NB4 (cell line): ENCODE measurements at places on chromosomes 12 and 14.
A peak's percentile ranks its signal among the peaks of the same experiment; 100 is the strongest.

- no peak for DNase-seq
Measured at GRCh38 chr14:100107236-100107635, 42.0 kb downstream of the EVL start.

GRCh38 chr14:74508292-74508731, 14.7 kb downstream of the ISCA2 start:
- DNase-seq, result peak; percentile 35

- DNase-seq, result no peak
Measured at GRCh38 chr14:103536693-103537092, 7.7 kb downstream of the TRMT61A start.

- DNase-seq, result peak; percentile 85
Measured at GRCh38 chr14:64654246-64654900, 49.9 kb upstream of the PLEKHG3 start.

GRCh38 chr12:16349131-16349460, 1.7 kb downstream of the MGST1 start:
- DNase-seq, result peak; percentile 90

DNA sequence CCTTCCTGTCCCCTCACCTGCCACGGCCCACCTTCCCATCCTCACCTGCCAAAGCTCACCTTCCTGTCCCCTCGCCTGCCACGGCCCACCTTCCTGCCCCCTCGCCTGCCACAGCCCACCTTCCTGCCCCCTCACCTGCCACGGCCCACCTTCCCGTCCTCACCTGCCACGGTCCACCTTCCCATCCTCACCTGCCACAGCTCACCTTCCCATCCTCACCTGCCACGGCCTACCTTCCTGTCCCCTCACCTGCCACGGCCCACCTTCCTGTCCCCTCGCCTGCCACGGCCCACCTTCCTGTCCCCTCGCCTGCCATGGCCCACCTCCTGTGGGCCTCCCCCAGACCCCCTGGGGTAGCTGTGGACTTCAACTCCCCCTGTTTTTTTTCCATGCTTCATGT, 48.8 kb upstream of the GPR68 start:
- DNase-seq, result peak; percentile 22
